Activated CD4-positive, CD25-positive, alpha-beta regulatory T cell treated with anti-CD3 and anti-CD28 coated beads, Interleukin-2, amount 50 U/mL, for 24 hours (primary cell): ENCODE measurements at places on chromosomes 6 and 20.

DNA sequence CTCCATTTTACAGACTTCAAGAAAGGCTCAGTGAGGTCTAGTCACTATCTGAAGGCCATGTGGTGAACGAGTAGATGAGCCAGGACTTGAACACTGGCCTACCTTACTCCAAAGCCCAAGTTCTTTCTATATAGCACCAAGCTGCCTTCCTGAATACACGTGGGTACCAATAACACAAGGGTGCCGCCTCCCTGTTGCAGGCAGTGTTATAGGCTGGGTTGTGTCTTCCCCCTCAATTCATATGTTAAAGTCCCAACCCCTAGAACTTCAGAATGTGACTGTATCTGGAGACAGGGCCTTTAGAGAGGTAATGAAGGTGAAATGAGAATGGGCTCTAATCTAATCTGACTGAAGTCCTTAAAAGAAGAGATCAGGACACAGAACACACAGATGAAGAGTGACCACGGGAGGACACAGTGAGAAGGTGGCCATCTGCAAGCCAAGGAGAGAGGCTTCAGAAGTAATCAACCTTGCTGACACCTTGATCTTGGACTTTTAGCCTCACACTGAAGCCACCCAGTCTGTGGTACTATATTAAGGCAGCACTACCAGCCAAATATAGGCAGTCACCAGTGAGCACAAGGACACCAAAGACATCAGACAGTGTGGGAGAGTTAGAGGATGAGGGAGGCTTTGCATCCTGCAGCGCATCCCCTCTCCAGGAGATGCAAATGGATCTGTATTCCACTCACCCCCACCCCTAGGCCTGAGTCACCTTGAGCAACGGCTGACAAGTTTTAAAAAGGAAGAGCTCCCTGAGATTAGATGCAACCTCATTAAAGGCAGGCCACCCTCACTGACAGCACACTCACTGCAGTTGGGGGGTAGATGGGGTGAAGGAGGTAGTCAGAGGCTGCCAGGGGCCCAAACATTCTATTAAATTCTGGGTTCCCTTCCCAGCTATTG lies 40.9 kb upstream of the LYRM2 start:
- ATAC-seq: no peak

- ATAC-seq: peak; percentile 95
Observed at GRCh38 chr20:3811467-3812258, 8.7 kb upstream of the AP5S1 start.

DNA sequence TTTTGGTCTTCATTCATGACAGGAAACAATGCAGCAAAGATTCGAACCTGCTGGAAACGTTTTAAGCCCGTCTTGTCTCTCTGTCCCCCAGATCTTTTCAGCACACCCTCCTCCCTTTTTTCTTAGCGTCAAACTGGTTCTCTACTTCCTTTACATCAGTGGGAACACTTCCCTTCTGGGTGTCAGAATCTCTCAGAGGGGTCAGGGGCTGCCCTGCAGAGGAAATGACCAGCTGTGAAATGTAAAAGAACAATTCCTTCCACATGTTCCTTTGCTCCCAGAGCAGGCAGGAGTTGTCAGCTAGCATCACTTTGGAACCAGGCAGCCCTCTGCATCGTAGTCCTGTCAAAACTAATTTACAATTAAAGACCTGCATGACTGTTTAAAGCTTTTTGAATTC lies 619.0 kb downstream of the TFAP2A start:
- no peak for ATAC-seq

DNA sequence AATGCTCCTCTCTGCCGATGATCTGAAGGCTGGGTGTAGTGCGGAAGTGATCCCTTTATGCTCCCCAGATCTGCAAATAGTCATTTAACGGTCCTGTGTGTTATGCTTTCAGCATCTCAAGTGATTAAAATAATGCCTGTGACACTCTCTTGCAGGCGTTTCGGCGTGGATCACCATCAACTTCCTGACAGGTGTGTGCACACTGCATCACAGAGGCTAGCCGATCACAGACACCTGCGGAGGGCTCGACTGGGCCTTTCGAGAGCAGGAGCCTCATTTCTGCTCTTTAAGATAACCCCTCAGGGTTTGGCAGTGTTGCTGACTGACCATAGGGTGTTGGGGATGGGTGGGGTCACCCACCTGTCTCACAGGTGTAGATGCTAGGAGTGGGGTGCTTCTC lies 20.0 kb downstream of the ENTPD6 start:
- no peak for ATAC-seq

DNA sequence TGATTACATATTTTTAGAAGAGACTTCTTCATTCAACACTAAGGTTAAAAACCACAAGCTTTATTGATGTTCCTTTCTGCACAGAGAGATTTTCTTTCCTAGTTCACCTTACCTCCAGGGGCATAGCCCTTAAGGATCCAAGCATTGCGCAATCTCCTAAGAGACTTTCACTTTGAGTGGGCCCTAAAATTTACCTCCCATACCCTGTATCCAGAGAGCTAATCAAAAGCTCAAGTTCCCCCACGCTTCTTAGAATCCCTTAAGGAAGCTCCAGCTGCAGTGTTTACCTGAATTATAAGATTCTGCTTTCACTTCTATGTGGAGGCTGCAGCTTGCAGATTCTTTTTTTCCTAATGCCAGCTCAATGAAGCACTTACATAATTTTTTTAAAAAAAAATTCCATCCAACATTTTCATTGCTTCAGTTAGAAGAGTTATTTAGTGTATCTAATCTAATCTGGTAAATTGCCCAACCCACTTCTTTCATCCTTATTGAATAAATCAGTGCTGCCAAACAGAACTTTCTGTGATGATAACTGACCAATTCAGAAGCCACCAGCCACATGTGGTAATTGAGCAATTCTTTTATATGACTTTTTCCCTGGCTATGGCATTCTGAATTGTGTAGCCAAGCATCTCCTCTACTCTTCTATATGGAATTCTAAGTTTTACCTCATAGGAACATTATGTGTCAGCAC lies 24.6 kb upstream of the SPTLC3 start:
- no peak for ATAC-seq

DNA sequence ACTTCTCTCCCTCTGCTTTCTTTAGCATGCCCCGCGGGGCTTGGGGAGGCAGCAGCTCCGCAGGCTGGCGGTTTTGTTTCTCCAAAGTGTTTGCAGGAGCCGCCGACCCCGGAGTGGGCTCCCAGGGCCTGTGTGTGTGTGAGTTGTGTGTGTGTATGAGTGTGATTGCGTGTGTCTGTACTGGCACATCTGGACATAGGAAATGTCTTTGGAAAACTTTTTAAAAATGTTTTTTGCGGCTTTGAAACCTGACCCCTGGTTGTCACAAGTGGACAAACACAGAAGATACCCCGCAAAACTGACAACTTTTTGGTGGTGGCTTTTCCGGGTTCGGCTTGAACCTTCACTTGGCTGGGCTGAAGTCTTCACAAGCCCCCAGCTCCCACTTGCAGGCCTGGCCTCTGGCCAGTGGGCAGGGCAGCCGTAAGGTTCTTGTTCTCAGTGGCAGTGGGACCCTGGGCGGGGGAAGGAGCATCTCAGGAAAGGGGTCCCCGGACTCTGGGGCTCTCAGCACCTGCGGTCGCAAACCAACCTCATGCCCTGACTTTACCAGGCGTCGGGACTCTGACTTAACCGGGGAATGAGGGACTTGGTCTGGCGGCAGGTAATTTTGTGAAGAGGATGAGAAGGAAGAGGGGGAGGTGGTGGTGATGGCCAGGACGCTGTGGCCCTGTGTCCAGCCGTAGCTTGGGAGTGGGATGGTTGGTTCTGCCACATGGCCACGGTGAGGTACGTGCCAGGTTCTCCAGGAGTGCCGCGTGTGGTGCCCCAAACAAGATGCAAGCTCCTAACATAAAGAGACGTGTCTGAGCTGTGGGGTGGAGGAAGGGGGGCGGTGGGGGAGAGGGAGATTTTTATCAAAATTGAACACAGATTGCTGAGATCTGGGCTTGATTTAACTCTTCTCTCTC lies 619 bp downstream of the DAAM2 start:
- ATAC-seq: no peak

- ATAC-seq: no peak
Observed at GRCh38 chr6:101129851-101130250, 248.7 kb upstream of the ASCC3 start.

DNA sequence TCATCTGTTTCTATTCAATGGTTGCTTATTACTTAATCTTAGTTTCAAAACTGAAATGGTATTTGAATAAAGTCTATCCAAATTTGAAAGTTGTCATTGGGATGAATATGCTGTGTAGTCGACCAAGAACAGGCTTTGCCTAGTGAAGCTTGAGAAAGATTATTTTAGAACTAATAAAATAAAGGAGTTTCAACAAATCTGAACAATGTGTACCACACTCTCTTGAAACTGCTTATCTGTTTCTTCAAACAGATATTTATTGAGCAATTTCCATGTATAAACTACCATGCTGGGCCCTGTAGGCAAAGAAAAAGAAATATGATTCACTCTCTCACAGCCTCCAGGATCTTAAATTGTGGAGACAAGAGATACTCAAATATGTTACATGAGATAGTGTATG lies 174.4 kb downstream of the OGFRL1 start:
- no peak for ATAC-seq

GRCh38 chr6:7004581-7005297 lies 103.0 kb upstream of the RREB1 start:
- no peak for ATAC-seq

- no peak for ATAC-seq
Observed at GRCh38 chr6:130136798-130137197, 86.0 kb downstream of the SAMD3 start.

DNA sequence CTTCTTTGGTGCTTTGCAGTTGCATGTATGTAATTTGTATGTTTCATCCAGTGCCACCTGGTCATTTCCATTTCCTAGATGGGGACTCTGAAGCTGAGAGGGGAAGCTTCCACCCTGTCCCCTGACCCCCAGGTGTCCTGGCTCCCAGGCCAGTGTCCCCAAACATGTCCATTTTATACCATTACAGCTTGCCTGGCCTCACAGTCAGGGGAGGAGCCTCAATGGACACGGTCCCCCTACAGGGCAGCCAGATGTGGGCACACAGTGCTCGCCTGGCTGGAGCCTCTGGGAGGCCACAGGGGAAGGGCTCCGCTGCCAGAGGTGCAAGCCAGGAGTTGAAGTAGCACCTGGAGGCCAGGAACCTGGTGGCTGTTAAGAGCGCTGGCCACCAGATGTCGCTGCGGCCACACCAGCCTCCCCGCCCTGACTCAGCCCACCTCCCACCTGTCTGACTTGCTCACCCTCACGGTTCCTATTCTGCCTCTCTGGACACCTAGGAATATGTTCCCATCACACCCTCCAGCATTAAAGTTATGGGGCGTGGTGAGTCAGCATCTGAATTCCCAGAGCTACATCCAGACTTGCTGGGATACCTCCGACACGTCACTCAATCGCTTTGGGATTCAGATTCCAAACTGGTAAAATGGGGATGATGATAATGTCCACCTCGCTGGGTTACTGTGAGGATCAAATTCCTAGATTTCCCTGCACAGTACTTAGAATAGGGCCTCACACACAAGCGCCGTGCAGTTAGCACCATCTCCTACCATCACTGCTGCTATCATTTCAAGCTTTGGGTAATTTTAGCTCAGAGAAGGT lies 107.4 kb downstream of the SULF2 start:
- ATAC-seq: peak; percentile 63

DNA sequence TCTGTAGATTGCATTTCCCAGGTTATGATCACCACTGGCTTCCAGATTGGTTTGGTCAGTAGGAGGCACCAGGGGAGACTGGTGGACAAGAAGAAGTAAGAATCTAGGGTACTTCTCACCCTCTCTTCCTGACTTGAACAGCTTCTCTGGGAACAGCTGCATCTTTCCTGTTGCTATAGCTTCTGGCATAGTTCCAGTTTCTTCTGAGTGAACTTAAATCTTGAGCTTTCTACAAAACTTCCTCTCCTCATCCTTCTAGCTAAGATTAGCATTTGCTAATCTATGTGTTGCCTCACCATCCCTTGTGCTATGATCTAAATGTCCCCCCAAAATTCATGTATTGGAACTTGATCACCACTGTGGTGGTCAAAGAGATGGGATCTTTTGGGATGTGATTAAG lies 724.6 kb downstream of the UTRN start:
- no peak for ATAC-seq

DNA sequence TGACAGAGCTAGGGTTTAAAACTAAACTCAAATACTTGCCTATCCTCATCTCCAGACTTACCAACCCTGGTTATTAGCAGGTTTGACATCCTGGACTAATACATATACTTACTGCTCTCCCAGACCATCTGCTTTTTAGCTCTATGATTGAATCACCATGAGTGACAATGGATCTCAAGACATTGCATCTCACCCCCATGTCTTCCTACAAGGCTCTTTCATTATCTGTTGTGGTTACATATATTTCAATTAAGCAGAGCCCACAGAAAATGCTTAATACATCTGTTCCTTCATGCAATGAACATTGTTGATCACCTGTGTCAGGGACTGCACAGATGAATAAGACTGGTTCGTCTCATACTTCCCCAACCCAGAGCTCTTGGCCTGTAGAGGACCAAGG lies 19.4 kb downstream of the SAMD3 start:
- ATAC-seq: peak; percentile 62

- no peak for ATAC-seq
Observed at GRCh38 chr6:129662406-129662766, 47.6 kb downstream of the ARHGAP18 start.

GRCh38 chr6:116783852-116784251 lies 18.3 kb upstream of the FAM162B start:
- no peak for ATAC-seq

- ATAC-seq: no peak
Observed at GRCh38 chr20:38836991-38837390, 31.5 kb downstream of the PPP1R16B start.

DNA sequence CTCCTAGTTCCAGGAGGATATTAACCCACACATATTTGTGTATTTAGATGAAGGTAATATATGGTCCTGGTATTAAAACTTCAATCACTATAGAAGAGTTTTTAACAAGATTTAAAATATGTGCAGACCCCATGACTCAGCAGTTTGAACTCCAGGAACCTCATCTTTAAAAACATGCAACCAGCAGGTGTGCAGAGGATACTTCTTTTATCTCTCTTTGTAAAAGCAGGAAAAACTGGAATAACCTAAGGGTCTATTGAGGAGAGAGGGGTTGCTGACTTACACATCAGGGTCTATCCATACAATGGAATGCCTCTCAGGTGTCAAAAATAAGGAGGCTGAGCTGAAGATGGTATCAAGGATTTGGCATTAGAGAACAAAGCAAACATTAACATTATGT lies 36.9 kb upstream of the TFAP2C start:
- no peak for ATAC-seq

DNA sequence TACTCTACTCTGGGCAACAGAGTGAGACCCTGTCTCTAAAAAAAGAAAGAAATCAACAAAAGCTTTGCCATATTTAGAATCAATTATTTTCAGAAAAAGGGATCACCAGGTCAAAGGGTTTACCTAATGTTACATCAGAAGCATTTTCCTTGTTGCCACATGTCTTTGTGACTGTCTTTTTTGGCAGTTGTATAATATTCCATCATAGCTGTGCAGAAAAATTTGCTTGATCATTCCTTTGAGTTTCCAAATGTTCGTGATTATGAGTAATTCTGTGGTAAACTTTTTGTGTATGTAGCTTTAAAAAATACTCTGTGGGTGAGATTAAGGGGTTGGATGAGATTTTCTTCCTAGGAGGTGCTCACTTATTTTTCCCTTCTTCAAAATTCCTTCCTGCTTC lies 26.4 kb downstream of the PNPLA1 start:
- ATAC-seq: no peak
